ENCODE measurements at places on chromosomes 12 and 14.

- DNase-seq = no peak
These were observed 7.0 kb upstream of the PFDN5 start for GRCh38 chr12:53288322-53288721.

GRCh38 chr12:26689281-26689841 is 143.6 kb downstream of the ITPR2 start:
- no peak for DNase-seq

DNA sequence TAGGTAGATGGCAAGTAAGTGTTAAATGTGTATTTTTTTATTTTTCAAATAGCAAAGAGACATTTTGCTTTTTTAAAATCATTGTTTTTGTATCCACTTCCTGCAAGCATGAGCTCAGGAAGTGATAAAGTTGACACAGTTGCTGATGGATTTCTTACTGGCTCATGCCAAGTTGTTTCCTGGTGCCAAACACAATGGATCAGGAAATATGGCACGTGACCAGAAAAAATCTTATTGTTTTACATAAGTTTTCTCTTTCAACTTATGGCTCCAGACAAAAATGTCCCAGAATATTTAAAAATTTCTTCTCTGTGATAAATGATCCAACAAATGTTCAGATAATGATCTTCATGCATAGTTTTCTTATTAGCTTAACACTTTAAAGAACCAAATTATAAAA is 1279.1 kb upstream of the FLRT2 start:
- DNase-seq = no peak

DNA sequence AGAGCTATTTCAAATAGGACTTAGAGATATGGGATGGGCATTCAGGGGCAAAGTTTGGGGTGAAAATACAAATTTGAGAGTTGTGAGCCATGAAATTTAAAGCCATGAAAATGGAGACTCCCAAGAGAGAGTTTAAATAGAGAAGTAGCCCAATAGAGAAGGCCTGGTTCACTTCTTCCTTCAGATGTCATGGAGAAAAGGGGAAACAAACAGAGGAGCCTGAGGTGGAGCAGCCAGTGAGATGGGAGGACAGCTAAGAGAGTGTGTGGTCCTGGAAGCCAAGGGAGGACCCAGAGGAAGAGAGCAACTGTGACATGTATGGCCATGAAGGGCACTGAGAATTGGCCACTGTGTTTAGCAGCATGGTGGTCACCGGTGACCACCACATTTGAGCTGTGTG is 12.3 kb upstream of the DYNLL1 start:
- DNase-seq = no peak

DNA sequence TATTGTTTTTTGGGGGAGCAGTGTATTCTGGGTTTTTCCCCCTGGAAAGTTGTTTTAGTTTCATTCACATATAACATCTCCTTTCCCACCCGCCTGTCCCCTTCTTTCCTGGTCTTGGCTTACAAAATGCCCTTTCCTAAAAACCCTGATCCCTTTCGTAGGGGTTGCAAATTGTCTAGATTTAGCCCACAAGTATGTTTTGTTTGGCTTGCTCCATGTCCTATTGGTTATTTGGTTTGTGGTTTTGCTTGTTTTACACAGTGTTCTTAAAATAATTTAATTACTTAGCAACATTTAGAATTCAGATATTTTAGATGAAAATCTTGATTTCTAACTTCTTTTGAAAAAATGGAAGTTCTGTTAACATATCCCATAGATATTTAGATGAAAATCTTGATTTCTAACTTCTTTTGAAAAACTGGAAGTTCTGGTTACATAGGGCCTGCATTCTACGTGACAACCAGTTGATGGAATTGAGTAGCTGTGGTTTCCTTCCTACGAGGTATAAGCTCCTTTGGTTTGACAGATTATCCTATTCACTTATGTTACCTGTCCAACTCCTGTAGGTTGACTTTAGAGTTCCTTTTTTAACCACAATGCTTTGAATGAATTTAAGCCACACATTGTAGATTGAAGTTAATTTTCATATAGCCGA is 89.2 kb upstream of the TMEM263 start:
- no peak for DNase-seq

GRCh38 chr12:94258593-94258992 is 110.2 kb downstream of the PLXNC1 start:
- DNase-seq = no peak

GRCh38 chr14:99754141-99755067 is 38.8 kb upstream of the EML1 start:
- no peak for DNase-seq

- no peak for DNase-seq
These were observed 39.2 kb downstream of the GALNT9 start for GRCh38 chr12:132290203-132290540.

GRCh38 chr14:106683631-106684030 is 1157.2 kb downstream of the TMEM121 start:
- no peak for DNase-seq

DNA sequence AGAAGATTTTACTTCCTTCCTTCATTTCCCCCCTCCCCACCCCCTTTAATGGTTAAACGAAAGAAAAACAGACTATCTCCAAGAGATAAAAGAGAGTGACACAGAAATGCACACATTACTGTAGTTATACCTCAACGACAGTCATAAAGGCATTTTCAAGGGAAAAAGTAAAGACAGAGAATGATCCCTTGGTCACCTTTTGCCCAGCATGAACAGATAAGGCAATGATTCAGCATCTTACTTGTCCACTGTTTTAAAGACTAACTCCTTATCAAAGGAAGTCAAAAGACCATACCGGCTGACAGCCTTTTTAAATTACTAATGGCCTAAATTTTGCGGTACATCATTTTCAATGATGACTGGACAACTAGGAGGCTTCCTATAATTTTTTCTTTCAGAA is 326.6 kb downstream of the PAWR start:
- DNase-seq = no peak

- DNase-seq = no peak
These were observed 353.6 kb downstream of the LRFN5 start for GRCh38 chr14:41960281-41960680.

All from NCI-H510A treated with DMSO at 0.1 percent for 48 hours (cell line).